HFF-Myc (cell line): ENCODE measurements at places on chromosomes 6 and 20.

DNA sequence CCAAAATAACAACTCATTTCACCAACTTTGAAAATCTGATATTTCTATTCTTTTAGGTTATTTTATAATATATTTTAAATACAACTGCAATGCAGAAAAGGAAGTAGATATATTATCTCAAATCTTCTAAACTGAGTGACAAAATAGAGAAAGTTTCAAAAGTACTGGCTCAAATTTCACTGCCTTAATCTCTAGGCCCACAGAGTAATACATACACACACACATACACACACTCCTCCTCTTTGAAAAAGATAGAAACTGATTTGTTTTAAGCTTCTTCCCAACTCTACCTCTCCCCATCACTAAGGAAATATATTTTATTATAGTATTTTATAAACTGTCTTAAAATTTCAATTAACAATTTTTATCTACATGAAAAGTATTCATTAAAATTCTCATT, 36.2 kb downstream of the ARHGAP18 start:
- no peak for DNase-seq

GRCh38 chr6:5162355-5162754, 77.2 kb downstream of the PPP1R3G start:
- no peak for DNase-seq

DNA sequence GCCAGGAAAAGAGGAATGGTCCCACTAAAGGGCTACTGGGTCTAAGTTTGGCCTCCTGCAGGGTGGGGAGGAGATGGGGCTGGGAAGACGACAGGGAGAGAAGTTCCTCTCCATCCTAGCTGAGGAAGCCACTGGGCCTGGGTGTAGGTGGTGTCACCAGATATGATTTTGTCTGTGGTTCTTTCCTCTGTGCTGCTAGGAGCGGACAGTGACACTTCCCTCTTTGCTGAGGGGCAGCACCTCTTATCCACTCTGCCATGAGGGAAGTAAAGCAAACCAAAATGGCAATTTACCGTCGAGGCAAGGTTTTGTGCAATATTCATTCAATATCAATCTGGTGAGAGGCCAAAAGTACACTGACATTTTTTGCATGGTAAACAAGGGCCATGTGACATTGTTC, 33.0 kb upstream of the NR2E1 start:
- DNase-seq: no peak

DNA sequence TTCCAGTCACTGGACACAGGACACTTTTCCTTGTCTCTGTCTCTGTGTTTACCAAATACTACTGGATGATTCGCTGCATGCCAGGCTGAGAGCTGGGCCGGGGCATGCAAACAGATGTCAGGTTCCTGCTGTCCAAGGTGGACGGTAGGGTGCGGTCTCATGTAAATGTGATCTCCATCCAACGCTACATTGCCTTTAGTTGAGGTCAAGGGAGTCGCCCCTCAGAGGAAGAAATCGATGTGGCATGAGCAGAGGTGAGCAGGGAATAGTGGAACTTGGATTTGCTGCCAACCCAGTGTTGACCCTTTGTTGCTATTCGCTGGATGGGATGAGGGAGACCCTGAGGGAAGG, 9.8 kb upstream of the TOX2 start:
- DNase-seq: no peak

- no peak for DNase-seq
Measured at GRCh38 chr6:17353440-17354175, 39.8 kb upstream of the CAP2 start.

- DNase-seq: no peak
Measured at GRCh38 chr6:29925727-29926412, 16.5 kb upstream of the HLA-A start.

DNA sequence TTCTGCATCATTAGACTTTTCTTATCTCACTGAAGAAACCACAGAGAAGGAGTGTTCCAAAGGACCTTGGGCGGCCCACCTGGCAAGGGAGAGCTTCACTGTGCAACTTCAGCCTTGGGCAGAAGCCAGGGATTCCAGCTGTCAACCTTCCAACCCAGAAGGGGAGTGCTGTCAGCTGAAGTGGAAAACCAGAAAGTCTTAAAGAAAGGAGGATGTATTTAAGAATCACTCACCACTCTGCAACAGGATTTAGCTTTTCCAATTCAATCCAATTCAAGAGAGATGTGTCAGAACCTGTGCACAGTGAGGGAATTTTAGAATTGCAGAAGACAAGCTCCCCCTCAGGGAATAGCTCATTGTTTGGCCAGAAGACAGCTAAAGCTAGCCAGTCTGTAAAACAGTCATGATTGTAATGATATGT, 553.7 kb downstream of the CD83 start:
- no peak for DNase-seq

DNA sequence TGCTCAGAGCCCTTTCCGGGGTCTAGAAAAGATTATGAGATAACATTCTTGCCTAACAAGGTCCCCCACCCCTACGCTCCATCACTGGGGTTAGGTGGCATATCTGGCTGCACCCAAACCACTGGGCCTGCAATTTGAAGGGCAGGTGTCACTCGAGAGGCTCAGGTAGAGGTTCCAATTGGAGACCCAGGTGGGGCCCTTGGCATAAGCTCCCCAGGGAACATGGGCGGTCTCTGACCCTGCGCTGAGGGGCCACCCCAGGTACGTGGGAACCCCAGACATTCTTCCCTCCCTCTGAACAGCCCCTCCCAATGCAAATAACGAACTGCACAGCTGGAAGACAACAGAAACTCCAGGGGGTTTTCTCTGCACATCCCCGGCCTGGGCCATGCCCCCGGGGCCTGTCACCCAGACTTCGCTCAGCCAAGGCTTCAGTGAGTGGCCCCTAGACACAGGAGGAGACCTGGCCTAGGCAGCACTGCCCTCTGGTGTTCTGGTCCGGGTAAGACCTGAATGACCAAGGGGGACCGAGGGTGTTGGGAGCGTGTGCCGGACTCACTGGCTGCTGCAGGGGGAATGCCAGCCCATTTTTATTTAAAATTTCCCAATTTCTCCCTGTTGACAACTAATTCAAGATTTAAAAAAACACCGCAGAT, 47.5 kb downstream of the DSTN start:
- DNase-seq: no peak
